ENCODE measurements at places on chromosomes 1 and 21.

DNA sequence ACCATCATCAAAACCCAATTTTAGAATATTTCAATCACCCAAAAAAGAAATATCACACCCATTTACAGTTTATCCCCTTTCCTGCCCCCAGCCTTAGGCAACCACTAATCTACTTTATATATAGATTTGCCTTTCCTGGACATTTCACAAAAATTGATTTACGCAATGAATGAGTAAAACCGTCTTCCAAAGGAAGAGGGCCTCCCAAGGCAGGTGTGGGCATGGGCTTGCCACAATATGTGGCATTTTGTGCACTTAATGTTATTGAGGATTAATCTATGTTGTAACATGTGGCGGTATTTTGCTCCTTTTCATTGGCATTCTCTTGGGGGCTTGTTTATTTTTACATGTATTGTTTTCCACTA lies 11.8 kb upstream of the BMP8B start:
- DNase-seq: no peak

DNA sequence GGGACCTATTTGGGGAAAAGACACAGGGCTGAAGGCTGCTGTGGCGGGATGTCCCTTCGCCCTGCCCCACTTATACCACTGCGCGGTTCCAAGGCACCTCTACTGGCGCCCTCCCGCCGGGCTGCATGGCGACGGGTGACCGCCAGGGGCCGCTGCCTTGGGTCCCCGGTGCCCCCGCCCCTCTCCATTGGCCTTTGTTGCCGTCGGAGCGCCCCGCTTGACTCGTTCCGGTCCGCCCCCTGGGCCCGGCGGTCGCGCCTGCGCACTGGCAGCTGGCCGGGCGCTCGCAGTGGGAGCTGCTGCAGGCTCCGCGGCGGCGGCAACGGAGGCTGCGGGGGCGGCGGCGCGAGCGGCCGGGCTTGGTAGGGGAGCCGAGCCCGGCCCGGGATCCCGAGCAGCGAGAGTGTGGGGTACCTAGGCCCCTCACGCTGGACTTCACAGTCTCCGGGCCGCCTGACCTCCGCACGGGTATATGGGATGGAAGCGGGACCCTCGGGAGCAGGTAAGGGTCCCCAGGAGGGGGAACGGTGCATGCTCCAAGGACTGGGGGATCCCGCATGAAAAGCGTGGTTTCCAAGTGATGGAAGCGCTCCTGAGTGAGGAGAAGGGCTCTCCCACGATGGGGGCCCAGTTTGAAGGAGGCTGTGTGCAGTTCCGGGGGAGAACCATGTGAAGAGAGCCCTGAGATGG lies at the start of gene AGO1:
Gene AGO1 (plus strand): TSS at position 265 of the 690 bp plus-strand sequence. CDS start 213 bp downstream, at position 478.
- DNase-seq: peak; percentile 95

DNA sequence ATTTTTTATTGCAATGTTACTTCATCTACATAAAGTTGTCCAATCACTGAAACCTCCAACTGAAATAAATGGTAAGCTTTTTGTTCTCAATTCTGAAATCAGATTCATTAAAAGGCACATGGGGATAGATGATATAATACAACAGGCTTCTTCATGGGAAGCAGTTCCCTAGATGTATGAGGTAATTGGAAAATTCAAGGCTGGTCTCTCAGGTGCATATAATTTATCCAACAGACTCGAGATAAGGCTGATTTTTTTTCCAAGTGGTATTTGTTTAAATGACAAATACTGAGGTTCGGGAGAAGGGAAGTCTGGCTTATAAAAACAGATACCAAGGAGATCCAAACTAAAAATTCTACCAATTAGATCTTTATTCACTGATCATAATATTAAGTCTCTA lies 14.2 kb downstream of the TRIM45 start:
- DNase-seq: no peak

DNA sequence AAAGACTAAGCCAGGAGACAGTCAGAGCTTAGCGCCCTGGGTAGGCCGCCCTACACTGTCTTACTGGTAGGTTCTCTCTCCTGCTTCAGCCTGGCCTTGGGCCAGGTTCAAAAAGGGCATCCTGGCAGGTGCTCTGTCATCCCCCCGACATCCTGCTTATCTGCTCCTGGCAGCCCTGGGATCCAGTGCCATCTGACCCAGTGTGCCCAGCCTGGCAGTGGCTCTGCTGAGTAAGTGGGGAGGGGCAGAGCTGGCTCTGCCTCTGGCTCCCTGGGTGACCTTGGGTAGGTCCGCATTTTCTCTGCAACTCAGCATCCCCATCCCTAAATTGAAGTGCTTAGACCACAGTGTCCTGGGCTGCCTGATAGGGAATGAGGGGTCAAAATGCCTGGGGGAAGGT lies 549.9 kb downstream of the PTPRU start:
- no peak for DNase-seq

DNA sequence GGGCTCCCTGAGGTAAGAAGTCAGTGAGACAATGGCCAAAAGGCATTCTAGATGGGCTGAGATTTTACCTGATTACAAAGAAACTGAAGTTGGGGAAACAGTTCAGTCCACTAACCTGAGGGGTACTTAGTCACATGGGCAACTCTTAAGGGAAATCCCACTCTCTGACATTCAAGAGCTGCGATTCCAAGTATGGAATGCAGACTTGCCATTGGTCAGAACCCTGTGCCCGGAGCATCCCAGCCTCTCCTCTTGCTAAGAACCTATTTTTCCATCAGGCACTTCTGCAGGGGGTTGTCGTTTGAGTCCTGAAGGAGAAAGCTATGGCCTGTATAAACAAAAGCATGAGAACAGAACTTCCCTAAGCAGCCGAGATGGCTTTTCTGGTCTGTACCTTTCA lies 434.9 kb upstream of the DAB1 start:
- no peak for DNase-seq

DNA sequence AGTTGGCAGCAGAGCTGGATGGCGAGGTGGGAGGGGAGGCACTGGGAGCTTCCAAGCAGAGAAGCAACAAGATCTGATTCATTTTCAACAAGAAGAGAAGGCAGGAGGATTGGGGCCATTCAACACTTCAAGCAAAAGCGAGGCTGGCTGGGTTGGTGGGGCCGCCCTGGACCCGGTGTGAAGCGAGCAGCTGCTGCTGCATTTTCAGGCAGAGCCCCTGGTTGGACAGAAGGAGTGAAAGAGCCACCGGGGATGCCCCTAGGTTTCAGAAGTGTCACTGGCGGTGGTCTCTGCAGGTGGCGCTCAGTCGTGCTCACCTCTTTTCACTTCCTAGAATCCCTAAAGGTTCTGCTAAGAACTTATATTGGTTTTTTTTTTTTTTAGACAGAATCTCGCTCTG lies 18.0 kb downstream of the SLC2A7 start:
- no peak for DNase-seq

DNA sequence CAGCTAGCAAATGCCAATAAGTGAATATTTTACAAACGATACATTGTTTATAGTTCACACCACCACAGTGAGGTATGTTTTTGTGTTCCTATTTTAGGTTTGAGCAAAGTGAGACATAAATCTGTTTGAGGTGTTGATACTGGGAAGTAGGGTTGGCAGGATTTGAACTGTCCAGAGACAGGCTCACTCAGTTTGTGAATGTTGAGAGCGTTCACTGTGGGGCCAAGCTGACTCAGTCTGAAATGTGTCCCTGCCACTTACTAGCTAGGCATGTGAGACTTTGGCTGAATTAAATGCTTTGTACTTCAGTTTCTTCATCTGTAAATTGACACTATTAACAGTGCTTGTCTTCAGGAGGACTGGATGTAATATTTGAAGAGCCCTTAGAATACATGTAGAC lies 35.1 kb downstream of the DIRAS3 start:
- no peak for DNase-seq

GRCh38 chr1:12244078-12244477 lies 14.2 kb downstream of the VPS13D start:
- no peak for DNase-seq

- no peak for DNase-seq
Measured at GRCh38 chr1:1429671-1430073, 5.8 kb upstream of the VWA1 start.

- DNase-seq: no peak
Measured at GRCh38 chr1:12005488-12006166, 13.7 kb upstream of the MIIP start.

- DNase-seq: peak; percentile 39
Measured at GRCh38 chr1:234926559-234927311, 201.9 kb downstream of the TOMM20 start.

DNA sequence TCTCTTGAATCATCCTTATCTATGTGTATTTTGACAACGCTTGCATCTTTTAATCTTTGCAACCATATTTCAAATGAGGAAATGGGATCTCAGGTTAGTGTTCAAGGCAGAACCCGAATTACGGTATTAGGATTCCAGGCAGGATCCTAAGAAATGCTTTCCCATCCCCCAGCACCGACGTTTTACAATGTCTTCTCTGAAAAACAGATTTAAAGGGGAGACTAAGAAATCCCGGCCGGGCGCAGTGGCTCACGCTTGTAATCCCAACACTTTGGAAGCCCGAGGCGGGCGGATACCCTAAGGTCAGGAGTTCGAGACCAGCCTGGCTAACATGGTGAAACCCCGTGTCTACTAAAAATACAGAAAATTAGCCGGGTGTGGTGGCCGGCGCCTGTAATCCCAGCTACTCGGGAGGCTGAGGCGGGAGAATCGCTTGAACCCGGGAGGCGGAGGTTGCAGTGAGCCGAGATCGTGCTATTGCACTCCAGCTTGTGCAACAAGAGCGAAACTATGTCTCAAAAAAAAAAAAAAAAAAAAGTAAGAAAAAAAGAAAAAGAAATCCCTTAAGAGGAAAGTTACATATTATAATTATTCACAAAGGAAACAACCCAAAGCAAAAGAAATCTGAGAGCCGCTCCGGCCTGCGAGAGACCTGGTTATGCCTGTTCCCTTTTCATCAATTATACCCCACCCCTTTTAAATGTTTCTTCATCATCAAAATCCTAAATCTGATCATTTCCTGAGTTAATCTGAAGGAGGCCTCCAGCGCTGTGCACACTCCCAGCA lies 801 bp upstream of the GORAB start:
- no peak for DNase-seq

GRCh38 chr21:16421007-16421406 lies 691.2 kb downstream of the USP25 start:
- DNase-seq: no peak

- no peak for DNase-seq
Measured at GRCh38 chr1:84711121-84711520, 20.9 kb upstream of the SSX2IP start.

GRCh38 chr1:110235834-110236682 lies 25.9 kb downstream of the KCNC4 start:
- DNase-seq: peak; percentile 65

- DNase-seq: peak; percentile 5
Measured at GRCh38 chr1:176073524-176074157, 133.4 kb downstream of the COP1 start.

DNA sequence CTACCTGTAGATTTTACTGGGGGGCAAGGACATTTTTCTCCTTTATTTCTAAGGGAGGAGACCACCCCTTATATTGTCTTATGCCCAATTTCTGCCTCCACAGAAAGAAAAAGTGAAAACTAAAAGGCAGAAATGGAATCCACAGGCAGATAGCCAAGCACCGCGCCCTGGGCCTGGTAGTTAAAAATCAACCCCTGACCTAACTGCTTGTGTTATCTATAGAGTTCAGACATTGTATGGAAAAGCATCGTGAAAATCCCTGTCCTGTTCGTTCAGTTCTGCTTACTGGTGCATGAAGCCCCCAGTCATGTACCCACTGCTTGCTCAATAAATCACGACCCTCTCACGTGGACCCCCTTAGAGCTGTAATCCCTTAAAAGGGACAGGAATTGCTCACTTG lies 33.7 kb upstream of the IL6R start:
- no peak for DNase-seq

- no peak for DNase-seq
Measured at GRCh38 chr1:111571239-111571638, 48.4 kb upstream of the RAP1A start.

GRCh38 chr1:173127369-173128307 lies 76.9 kb upstream of the TNFSF18 start:
- no peak for DNase-seq

- no peak for DNase-seq
Measured at GRCh38 chr1:194296201-194296600, 1109.8 kb upstream of the B3GALT2 start.

DNA sequence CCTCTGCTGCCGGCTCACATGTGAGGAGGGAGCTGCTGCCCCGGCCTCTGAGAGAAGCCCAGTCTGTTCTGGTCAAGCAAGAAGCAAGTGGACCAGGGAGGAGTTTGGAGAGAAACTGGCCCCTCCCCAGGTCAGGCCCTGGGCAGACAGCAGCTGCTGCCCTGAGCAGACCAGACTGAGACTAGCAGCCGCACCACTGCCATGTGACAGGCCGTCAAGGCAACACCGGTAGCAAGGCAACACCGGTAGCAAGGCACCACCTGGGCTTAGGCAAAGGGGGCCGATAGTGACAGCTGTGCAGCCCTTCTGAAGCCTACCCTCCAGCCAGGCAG lies 50.3 kb downstream of the ARHGEF16 start:
- DNase-seq: no peak

DNA sequence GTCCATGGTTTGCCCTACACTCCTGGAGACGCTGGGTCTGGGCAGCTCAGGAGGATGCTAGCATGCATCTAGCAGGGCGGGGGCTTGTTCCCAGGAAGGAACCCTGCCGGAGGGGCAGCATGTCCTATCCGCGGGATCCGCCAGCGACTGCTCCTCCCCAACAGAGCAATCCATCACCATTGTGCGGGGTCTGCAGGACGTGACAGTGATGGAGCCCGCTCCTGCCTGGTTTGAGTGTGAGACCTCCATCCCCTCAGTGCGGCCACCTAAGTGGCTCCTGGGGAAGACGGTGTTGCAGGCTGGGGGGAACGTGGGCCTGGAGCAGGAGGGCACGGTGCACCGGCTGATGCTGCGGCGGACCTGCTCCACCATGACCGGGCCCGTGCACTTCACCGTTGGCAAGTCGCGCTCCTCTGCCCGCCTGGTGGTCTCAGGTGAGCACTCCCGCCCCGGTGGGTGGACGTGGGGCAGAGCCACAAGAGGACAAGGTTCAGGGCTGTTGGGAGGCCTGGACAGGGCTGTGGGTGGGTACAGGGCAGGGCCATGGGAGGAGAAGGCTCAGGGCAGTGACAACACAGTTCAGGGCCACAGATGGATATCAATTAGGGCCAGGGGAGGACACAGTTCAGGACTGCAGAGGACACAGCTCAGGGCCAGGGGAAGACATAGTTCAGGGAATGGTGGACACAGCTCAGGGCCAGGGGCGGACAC lies 71.3 kb downstream of the OBSCN start:
- no peak for DNase-seq

- DNase-seq: no peak
Measured at GRCh38 chr1:89022167-89022959, at the start of gene GBP3. GBP3 (minus strand) TSS chr1:89022866; CDS start chr1:89020721, 2,145 bp downstream.

DNA sequence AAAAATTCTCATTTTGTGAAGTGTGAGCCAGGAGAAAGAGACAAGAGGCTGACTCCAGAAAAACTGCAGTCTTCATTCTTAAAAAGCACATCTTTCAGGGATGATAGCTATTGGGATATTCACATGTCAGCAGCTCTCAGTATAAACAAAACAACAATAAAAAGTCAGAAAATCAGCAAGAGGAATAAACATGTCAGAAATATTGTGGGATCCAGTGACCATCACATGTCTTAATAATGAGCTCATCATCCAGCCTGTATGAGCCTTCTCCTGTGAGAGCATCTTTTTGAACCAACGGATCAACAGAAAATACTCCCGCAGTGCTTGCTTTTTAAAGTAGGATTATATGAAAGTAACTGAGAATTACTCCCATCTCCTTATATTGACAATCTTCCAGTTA lies 241.6 kb downstream of the SMYD3 start:
- no peak for DNase-seq

All from stimulated activated CD4-positive, alpha-beta T cell treated with anti-CD3 and anti-CD28 coated beads, Interleukin-12 subunit alpha, Interleukin-12 subunit beta, amount 100 ng/mL, for 48 hours (primary cell).